Sigmoid colon (tissue), 7 donors: ENCODE measurements at places on chromosomes 3 and 15. TPM values are rescaled to one million over a fixed set of nuclear protein-coding genes. Genes with fewer than 3 reads are reported as not detected.

Gene ST8SIA2
- not detected for total RNA-seq

Gene RGMA
- total RNA-seq, result 58.6 TPM

Gene HGD
- not detected for total RNA-seq

Gene TBC1D21
- total RNA-seq, result not detected

Gene PRRT3
- total RNA-seq, result 2.2 TPM

Gene RETNLB
- not detected for total RNA-seq

Gene DCBLD2
- 56.5 TPM for total RNA-seq

Gene IGSF10
- total RNA-seq, result 0.41 TPM

Gene XIRP1
- total RNA-seq, result not detected

Gene IL17RC
- total RNA-seq, result 57.8 TPM

Gene CPNE4
- not detected for total RNA-seq

Gene SLC28A1
- not detected for total RNA-seq

Gene GOLGA6D
- not detected for total RNA-seq

Gene OXTR
- 0.41 TPM for total RNA-seq

Gene PLSCR2
- total RNA-seq, result not detected

Gene UBAP1L
- total RNA-seq, result 3.5 TPM

Gene SAMMSON
- not detected for total RNA-seq

Gene TBC1D5
- 82.3 TPM for total RNA-seq

Gene DPPA2
- not detected for total RNA-seq

Gene ADGRG7
- total RNA-seq, result not detected

Gene GOLGA6A
- not detected for total RNA-seq

Gene PP2D1
- not detected for total RNA-seq

Gene DUOXA2
- total RNA-seq, result not detected

Gene CHRNA3
- 5.4 TPM for total RNA-seq

Gene RSL24D1
- total RNA-seq, result 136 TPM

Gene UBE2E2
- 34.6 TPM for total RNA-seq

Gene HCLS1
- 34.2 TPM for total RNA-seq

Gene TM6SF1
- 2.6 TPM for total RNA-seq

Gene SERINC4
- not detected for total RNA-seq

Gene LRRC31
- not detected for total RNA-seq

Gene GOLGA6L1
- not detected for total RNA-seq

Gene EBLN2
- total RNA-seq, result 2.9 TPM

Gene WDR93
- not detected for total RNA-seq

Gene GRAMD1C
- 0.82 TPM for total RNA-seq

Gene CRYBG3
- total RNA-seq, result 47.4 TPM

Gene FOXL2
- not detected for total RNA-seq
